ENCODE measurements at places on chromosomes 3 and 15.

DNA sequence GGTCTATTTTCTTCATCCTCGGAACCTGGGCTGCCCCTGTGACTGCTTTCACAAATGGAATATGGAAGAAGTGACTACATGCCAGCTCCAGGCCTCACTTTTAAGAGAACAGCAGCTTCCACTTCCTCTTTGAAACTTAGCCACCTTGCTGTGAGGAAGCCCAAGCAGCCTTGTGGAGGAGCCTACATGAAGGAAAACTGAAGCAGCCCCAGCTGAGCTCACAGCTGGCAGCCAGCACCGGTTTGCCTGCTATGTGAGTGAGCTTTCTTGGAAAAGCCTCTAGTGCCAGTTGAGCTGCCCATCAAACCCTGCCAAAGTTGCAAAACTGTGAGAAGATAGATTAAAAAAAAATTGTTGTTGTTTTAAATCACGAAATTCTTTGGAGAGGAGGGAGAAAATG is 498.0 kb upstream of the PROK2 start:
- no peak for DNase-seq

DNA sequence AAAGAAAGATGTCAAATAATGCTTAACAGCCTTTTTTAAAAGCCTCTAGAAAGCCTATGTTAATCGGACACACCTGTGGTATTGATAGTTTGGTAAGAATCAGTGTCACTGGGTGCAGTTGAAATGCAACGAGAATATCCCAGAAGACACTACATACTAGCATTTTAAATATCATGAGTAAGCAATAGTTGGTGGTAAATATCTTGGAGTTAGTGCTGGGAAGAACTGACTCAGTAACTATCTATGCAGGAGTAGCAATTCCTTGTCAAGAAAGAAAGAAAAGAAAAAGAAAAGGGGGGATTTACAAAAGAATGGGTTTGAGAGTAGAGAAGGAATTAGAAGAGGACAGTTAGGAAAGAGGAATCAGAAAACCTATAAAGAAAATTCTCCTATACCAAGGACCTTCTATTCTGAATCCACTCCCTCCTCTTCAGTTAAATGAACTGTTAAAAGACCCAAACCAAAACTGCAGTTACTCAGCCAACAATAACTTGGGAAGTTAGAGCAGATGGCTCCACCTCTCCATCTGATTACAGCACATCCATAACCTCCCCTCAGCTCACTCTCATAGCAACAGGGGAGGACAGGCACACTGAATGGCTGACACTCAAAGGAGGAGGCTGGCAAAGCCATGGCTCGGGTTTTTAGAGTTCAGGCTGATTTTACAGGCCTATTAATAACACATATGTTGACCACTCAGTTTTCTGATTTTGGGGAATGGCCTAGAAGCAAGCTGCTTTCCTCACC is 207.6 kb upstream of the MDFIC2 start:
- DNase-seq, result no peak

- no peak for DNase-seq
Observed at GRCh38 chr3:105359098-105359762, 7.5 kb upstream of the ALCAM start.

GRCh38 chr3:188166441-188166840 is 12.5 kb downstream of the LPP start:
- no peak for DNase-seq

- DNase-seq, result no peak
Observed at GRCh38 chr15:79030470-79030869, 60.1 kb downstream of the RASGRF1 start.

DNA sequence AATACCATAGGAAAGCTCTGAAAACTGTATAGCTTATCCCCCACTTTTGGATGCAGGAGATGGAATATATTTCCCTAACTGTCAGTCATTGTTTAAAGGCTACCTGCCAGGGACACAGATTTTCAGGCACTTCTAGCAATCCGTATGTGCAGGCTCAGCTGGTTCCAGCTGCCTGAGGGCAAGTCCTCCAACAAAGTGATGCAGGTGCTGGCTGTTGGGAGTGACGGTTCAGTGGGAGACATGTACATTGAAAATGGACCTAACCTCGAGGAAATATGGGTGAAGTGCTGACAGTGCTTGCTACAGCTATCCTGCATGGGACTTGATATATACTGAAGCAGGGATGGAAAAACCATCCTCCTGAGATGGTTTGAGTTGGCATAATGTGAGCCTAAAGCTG is 153.1 kb upstream of the GAP43 start:
- DNase-seq, result no peak

DNA sequence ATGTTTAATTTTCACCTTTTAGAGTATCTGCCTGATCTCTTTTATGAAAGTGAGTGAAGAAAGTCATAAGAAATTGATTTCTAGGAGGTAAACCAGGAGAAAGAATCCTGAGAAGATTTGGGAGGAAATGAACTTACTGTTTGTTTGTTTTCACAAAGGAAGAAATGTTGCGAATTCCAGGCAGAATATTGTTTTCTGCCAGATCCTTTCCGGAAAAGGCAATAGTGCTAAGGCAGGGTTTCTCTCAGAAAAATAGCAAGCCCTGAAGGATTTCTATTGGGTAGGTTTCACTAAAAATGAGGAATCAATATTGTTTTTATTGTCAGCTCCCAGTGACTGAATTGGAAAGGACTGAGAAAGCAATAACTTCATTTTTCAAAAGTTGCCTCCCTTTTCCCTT is 85.7 kb upstream of the TGFBR2 start:
- DNase-seq, result no peak

DNA sequence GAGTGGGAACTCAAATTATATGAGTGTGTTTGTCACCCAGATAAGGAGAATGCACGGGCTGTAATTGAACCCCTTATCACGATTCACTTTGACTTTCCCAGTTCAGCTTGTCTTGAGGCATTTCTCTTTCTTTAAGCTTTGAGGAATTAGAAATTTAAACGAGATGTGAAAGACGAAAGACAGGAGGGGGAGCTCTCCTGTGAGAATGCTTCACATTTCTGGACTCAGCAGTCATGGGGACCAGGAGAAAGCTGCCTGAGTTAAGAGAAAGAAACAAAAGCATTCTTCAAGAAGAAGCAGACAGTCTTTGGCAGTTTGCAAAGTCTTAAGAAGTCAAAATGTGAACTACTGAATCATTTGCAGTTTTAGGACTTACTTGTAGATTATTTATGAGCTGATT is 205.6 kb downstream of the NECTIN3 start:
- no peak for DNase-seq

- DNase-seq, result no peak
Observed at GRCh38 chr15:70357453-70357852, 259.7 kb upstream of the TLE3 start.

- DNase-seq, result no peak
Observed at GRCh38 chr3:133572158-133573053, 1.1 kb upstream of the CDV3 start.

DNA sequence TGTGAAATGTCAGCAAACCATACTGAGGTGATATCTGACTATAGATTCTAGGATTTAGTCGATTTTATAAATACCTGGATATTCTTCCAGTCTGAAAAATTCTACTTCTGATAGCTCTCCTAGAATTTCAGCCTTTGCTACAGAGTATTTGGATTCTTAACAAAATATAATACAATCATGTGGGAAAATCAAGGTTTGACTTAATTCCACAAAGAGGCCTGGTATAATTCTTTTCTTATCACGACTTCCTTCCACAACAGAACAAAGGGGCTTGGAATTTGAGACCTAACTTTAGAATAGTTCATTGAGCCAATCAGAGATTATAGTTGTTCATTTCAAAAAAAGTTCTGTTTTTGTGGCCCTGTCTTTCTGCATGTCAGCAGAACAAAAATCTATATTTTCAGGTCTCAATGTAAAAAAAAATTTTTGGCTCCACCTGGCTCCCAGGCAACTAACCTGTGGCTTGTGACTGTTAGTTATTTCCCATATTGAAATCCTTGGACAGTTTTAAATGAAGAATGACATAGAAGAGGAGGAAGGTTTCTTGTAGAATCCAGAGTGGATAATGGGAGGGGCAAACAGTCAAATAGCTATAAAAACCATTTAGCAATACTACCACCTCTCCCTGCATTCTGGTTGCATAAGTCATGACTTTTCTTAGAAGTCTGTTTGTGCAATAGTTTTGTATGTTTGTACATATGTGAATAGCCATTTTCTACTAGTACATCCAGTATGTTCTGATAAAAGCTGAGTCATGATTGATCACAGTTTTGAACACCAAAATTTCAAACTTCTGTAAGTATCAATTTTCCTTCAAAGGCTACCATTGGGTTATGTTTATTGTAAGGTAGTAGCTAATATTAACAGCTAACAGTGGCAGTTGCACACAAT is 4.0 kb downstream of the TM4SF1 start:
- no peak for DNase-seq

DNA sequence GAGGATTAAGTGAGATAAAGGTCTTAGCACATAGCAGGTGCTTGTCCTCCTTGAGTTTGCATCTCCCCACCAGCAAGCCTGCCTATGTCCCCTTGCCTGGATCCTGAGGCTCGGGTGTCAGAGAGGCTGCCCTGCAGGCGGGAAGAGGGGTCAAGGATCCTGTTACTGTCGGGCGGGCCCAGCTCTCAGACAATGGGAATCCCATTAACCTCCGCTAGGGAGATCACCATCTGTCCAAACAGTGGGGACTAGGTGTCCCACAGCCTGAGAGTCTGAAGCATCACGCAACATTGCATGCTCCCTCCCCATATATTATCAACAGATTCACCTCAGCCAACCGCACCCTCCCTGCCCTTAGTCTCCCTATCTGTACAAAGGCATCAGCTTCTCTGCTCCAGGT is 151.4 kb downstream of the FBLN2 start:
- no peak for DNase-seq

- DNase-seq, result no peak
Observed at GRCh38 chr3:144332868-144333267, 361.2 kb downstream of the DIPK2A start.

- DNase-seq, result no peak
Observed at GRCh38 chr3:32502946-32503286, 264 bp upstream of the CMTM6 start.

GRCh38 chr3:124557433-124558232 is 172.6 kb upstream of the UMPS start:
- no peak for DNase-seq

- no peak for DNase-seq
Observed at GRCh38 chr15:74025436-74025835, 30.9 kb downstream of the PML start.

GRCh38 chr15:59399465-59400102 is 26.9 kb upstream of the MYO1E start:
- DNase-seq, result no peak

DNA sequence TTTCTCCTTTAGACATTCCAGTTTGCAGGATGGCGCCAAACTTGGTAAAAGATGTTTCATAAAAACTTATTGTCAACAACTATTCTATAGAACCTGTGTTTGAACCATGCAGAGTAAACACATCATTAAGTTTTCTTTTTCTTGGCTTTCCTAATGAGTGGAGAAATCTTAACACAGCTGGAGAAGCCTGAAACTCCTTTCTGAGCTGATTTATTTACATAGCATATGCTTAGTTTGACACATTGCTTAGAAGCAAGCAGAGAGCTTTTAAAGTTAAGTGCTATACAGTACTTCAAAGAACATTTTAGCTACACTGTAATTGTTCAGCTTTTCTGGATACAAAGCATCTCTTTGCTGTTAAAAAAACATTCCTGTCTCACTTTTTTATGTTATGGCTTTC is 61.0 kb upstream of the PAQR5 start:
- no peak for DNase-seq

GRCh38 chr3:156135921-156136638 is 15.7 kb downstream of the KCNAB1 start:
- no peak for DNase-seq

GRCh38 chr3:73192036-73192738 is 130.7 kb downstream of the EBLN2 start:
- no peak for DNase-seq

- no peak for DNase-seq
Observed at GRCh38 chr3:192422997-192423342, 304.4 kb downstream of the FGF12 start.

DNA sequence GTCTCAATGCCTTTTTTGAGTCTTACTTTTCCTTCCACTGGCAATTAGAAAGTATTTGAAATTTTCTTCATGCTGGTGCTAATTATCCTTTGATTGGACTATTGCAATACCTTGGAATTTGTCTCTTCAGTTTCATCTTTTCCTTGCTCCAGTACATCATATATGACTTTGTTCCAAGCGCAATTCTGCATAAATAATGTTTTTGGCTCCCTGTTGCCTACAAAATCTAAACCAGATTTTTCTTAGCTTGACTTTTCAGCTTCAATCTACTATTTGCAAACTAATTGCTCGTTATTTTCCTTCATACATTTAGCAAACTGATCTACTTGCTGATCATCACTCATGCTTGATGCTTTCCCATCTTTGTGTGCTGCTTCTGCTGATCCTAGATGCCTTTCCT is 230.8 kb upstream of the GPR149 start:
- no peak for DNase-seq

GRCh38 chr3:149990423-149990948 is 19.8 kb upstream of the PFN2 start:
- DNase-seq, result no peak

DNA sequence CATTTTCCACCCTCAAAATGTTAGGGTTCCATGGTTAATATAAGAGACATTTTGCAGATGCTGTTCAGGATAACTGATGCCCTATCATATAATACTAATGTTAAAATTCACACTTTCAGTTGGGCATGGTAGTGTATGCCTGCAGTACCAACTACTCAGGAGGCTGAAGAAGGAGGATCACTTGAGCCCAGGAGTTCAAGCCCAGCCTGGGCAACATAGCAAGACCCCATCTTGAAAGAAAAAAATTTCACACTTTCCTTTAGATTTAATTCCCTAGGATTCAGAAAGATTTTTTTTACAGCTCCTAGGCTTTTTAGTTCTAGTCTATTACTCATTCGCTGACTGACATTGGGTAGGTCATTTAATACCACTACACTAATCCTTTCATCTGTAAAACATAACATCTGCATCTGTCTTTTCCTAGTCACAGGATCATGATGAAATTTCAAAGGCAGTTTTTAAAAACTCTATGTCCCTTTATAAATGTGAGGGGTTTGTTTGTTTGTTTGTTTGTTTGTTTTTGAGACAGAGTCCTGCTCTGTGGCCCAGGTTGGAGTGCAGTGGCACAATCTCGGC is 103.7 kb downstream of the MYO5A start:
- DNase-seq, result no peak

DNA sequence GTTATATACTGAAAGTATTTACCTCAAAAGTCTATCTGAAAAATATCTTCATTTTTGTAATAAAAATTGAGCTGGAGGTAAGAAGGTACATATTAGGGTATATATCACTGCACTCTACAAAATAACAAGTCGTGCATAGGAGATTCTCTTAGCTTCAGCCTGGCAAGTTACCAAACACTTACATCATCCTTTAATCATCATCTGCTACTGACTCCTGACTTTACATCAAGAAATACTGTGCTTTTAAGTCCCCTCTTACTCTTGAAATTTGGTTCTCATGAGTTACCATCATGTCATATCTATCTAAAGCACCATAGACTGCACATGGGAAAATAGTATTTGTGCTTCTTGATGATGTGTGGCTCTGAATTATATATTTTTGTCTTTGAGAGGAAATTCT is 50.8 kb downstream of the LYSMD4 start:
- no peak for DNase-seq
